ENCODE measurements at places on chromosomes 12 and 14.

GRCh38 chr12:89051065-89051677 lies 301.1 kb downstream of the DUSP6 start:
- no peak for DNase-seq

DNA sequence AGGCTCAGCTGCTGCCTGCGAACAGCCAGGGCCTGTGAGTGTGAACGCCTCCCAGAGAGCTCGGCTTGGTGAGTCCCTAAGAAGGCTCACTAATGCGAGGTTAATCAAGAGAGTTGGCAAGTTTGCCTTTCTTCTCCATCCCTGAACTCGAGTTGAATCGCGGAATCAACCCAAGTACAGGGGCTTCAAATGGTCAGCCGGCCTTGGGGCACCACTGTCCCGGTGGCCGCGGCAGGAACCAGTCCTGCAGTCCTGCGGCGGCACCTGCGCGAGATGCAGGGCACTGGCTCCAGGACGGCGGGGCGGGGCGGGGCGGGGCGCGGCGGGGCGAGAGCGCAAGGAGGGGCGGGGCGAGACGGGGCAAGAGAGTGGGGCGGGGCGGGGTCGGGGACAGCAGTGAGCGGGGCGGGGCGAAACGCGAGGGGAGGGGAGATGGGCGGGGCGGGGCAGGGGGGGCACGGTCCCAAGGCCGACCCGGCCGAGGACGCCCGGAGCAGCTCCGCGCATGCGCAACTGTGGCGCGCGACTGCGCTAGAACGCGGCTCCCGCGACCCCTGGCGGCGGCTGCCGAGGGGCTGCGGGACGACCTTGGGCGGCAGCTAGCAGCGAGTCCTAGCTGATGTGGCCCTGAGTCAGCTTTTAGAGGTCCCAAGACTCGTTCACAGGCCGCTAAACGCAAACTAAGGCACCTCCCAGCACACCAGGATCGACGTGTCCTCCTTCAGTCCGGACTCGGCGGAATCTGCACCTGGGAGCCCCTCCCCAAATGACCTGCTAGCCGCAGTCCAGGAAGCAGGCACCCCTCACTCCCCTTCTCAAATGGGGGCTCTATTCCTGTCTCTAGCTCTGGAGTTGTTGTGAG lies 58.0 kb downstream of the TTC7B start:
- peak; percentile 84 for DNase-seq

- no peak for DNase-seq
Measured at GRCh38 chr14:75647640-75648039, 13.0 kb downstream of the ERG28 start.

DNA sequence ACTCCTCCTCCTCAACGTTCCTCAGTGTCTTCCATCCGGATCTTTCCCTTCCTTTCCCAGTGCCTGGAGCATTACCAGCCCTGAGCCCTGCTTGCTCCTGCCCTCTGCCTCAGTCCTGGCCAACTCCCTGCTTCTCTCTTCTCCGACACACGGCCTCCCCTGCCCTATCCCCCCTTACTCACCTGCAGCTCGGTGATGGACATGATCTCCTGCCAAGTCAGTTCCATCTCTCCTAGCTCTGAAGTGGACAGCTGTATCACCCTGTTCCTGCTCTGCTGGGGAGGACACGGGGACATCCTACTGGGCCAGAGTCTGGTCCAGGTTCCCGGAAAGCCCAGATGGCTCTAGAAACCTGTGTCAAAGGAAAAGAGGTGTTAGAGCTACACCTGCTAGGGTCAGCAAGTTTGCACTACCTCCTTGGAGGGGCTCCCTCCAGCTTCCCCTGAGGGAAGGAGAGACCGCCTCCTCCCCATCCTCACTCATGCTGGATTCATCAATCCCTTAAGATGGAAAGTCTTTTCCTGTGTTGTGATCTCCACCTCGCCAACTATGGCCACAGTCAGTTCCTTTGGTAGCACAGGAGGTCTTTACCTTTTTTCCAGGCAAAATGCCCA lies 5.8 kb downstream of the NFE2 start:
- DNase-seq = no peak

GRCh38 chr12:95195122-95195521 lies 22.1 kb downstream of the FGD6 start:
- DNase-seq = no peak

DNA sequence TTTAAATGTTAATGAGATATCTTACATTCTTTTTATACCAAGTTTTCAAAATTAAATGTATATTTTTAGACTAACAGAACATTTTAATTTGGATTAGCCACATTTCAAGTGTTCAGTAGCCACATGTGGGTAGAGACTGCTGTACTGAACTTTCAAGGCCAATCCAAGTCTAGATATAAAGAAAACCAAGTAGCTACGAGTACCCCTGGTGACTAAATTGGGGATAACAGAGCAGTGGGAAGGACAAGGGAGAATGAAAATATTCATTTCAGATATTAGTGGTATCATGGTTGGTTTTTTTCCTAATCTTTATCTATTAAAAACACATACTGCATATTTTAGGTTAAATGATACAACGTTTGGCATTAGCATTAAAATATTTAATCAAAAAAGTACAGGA lies 69.4 kb upstream of the RHOJ start:
- DNase-seq = no peak

DNA sequence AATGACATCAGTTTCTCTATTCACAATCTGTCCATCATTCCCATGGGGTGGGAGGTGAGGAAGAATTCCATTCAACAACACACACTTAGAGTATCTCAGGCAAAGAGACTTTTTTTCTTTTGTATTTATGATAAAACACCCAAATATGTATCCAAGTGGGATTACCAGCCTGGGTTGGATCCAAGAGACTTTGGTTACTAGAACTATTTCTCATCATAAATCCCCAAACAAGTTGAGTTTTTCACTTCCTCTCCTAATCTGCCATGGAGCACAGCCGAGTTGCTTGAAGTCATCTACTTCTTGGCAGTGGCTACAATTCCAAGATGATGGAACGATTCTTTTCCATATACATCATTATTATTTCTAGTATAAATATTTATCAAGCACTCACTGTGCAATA lies 209.2 kb upstream of the HMGA2 start:
- no peak for DNase-seq

GRCh38 chr14:105487449-105487985 lies 831 bp downstream of the CRIP1 start:
- DNase-seq = no peak

- DNase-seq = no peak
Measured at GRCh38 chr12:53191096-53191884, 10.6 kb upstream of the CSAD start.

DNA sequence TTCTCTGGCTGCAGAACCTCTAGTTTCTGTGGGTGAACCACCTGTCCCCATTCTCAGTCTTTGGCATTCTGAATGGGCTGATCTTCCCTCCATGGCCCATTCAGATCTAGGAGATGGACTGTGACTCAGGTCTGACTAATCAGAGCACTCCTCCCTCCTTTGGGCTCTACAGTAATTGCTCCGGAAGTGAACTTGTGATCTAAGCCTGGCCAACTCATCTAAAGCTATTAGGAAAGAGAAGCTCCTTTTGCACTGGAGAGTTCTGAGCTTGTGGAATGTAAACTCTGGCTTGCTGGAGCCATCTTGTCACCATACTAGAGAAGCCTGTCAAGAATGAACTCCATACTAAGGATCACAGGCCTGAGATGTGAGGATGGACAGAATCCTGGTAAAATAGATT lies 168.2 kb downstream of the SUDS3 start:
- DNase-seq = no peak

DNA sequence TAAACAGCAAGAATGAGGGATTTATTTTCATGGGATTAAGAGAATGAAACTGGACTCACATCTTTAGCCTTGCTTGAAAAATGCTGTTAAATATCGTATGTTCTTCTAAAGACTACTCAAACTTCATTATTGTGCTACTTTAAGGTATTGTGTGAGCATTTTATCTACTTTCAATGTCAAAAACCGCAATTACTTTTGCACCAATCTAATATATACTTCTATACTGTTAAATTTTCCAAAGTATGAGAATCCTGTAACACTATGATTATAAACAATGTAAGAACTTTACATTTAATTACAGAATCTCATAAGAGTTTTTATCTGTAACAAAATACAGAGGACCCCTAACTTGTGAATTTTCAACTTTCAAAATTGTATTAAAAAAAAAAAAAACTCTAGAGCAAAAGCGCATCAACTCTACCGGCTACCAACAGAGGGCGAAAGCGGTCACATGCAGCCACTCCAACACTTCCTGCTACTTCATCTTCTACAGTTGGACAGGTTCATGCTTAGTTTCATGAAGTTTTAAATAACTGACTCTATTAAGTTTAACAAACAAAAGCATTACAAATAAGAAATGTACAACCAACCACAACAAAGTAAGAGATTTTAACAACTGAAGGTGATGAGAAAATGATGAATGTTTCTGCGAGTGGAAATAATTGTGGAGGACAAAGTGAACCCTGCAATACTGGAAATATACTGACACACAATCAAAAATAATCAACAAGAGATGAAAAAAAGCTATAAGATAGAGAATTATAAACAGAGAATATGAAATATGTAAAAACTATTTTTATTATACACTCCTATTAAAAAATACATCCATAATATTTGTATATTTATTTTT lies 210.9 kb downstream of the MED13L start:
- DNase-seq = no peak

DNA sequence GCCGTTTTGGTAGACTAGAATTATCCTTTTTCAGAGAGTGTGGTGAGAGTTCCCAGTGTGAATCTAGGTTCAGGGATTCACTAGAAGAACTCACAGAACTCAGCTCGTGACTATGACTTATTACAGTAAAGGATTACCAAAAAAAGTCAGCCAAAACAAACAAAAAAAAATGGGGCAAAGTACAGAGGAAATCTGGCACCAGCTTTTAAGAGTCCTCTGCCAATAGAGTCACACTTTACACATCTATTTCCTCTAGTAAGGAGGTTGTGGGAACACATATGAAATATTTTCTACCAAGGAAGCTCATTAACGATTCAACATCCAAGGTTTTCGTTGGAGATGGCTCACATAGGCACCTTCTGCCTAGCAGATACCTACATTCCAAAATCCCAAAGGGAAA lies 28.2 kb downstream of the TSPAN19 start:
- DNase-seq = no peak

GRCh38 chr14:50410921-50411320 lies 14.2 kb upstream of the CDKL1 start:
- no peak for DNase-seq

GRCh38 chr12:1583421-1584078 lies 10.8 kb downstream of the FBXL14 start:
- peak; percentile 45 for DNase-seq

DNA sequence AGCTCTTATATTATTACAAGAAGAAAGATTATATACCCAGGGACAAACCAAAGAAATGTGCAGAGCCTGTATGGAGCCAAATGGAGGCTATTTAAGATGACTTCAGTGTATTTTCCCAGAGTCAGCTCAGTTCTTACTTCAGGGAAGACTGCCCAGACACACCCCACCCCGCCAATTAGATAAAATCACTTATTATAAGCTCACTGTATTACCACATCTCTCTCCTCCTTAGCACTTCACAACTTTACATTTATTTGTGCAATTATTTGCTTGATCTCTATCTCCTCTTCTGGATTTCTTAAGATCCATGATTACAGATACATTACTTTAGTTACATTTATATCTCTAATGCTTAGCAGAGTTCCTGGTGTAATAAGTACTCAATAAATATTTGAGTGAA lies 24.7 kb upstream of the WDR89 start:
- DNase-seq = no peak

- no peak for DNase-seq
Measured at GRCh38 chr14:70156592-70156991, 32.2 kb downstream of the SLC8A3 start.

GRCh38 chr14:100100032-100100703 lies 34.9 kb downstream of the EVL start:
- no peak for DNase-seq

DNA sequence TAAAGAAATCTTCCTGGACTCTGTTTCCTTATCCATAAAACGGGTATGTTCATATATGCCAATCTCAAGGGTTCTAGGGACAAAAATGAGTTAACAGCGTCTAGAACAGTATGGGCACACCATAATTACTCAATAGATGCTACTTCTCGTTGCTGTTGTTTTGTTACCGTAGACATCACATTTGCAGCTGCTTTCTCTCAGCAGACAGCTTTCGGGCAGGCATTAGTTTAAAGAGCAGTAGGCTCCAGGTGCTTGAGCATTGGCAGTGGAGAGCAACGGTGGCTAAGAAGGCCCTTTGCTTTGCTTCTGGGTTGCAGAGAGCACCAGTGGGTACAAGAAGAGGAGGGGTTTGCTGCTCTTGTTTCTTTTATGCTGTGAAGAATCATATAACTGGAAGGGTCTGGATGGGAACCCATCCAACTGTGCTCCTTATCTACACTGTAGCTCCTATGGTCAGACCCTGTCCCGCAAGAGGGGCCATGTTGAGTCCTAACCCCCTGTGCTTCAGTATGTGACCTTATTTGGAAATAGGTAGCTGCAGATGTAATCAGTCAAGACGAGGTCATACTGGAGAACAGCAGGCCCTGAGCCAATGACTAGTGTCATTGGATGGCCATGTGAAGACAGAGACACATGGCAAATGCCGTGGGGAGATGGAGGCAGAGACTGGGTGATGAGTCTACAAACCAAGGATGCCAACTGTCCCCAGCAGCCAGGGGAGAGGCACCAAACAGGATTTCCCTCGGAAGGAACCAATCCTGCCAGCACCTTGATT lies 120.0 kb downstream of the RBM19 start:
- no peak for DNase-seq

DNA sequence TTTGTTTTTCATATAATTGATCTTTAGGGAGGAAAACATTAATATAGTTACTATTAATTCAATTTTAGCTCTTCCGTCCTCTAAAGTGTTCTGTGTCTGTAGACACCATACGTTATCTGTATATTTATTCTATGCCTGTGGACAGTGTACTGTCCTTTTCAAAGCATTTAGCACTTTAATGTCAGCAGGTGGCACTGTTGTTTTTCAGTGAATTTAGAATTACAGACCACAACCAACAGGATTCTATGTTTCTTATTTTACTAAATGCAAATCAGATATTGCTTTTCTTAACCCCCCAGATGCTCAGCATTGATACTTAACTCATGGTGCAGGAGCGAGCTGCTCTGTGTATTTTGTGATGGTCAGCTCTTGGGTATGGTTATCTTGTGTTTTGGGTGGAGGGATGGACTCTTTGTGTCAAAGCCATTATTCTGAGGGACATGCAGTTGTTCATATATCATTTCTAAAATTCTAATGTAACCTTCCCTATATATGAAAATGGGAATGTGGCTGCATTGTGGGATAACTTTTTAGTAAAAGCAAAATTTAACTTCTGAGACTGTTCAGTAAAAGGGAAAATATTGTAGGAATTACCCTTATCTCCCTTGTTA lies 65.2 kb downstream of the PAPOLA start:
- DNase-seq = no peak

DNA sequence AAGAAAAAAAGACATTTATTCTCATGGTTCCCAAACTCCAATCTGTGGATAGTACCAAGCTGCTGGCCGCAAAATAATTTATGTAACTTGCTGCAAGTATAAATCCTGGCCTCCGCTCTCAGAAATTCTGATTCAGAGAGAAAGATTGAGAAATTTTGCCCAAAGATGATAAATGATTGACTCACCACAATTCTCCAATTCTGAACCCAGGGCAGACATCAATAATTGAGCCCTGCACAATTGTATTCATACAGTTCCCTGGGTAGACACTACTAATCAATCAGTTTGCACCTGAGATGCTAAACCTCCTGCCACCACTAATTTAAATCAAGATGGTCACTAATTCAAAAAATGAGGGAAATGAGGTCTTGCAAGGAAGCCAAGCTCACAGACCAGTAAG lies 38.2 kb downstream of the TRPV4 start:
- DNase-seq = no peak
